Motor neuron (in vitro differentiated cells): ENCODE measurements at places on chromosomes 4 and X. TPM values are rescaled to one million over a fixed set of nuclear protein-coding genes. Genes with fewer than 3 reads are reported as not detected.

DNA sequence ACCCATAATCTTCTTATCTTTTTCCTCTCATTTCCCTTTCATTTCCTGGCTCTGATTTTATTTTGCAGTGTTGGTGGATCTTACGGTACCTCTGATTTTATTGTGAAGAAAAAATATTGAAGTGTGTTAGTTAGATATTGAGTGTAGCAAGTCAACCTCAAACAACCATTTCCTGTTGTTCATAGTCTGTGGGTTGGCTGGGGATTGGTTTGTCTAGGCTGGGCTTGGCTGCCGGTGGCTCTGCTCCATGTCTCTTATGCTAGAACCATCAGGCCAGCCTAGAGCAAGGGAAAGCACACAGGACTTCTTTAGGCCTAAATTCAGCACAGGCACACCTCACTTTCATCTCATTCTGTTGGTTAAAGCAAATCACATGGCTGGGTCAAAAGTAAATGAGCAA is 383.1 kb upstream of the LCORL start:
- ATAC-seq = no peak

Gene FAT4
- 8.0 and 10.3 TPM in 2 replicates for total RNA-seq

GRCh38 chr4:56050625-56051024 is 101.9 kb downstream of the CEP135 start:
- no peak for ATAC-seq

Gene HSD17B13
- 0.21 TPM in 1 of 2 replicates, not detected in the other for total RNA-seq

Gene SCARB2
- total RNA-seq = 106 and 111 TPM in 2 replicates

DNA sequence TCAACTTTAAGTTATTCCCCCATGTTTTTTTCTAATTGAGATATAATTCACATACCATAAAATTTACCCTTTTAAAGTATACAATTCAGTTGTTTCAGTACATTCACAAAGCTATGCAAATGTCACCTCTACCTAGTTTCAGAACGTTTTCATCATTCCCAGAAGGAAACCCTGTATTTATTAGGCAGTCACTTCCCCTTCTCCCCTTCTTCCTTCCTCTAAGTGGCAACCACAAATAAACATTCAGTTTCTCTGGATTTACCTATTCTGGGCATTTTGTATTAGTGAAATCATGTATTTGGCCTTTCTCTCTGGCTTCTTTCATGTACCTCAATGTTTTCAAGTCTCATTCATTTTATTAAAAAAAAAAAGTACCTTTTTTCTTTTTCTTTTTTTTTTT is 101.9 kb downstream of the TET2 start:
- ATAC-seq = no peak

- ATAC-seq = peak; percentile 57
These were observed 21.8 kb upstream of the AGA start for GRCh38 chr4:177464026-177464425.

Gene ADH4
- 0.59 TPM in 1 of 2 replicates, not detected in the other for total RNA-seq

Gene ALAS2
- total RNA-seq = not detected in 2 replicates

- ATAC-seq = no peak
These were observed 109.6 kb upstream of the ANK2 start for GRCh38 chr4:112939901-112940300.

Gene SCML2
- total RNA-seq = 10.4 and 12.4 TPM in 2 replicates

GRCh38 chr4:183364025-183364424 is 41.8 kb upstream of the CLDN24 start:
- ATAC-seq = no peak

DNA sequence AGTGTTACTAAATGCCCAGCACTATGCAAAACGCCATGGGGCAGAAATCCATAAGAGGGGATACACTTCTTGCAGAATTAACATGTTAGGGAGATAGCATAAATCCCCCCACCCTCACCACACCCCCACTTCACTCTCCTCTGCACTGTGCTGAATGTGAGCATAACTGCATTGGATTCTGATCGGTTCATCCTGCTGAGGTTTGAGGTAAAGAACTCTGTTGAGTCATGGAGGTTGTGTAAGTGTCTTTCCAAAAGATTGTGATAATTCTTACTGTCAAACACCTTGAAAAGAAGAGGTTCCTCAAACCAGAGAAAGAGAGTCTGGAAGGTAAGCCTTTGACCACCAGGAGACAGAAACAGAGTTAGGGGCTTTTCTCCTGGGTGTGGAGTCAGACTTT is 43.6 kb downstream of the RBM47 start:
- no peak for ATAC-seq

DNA sequence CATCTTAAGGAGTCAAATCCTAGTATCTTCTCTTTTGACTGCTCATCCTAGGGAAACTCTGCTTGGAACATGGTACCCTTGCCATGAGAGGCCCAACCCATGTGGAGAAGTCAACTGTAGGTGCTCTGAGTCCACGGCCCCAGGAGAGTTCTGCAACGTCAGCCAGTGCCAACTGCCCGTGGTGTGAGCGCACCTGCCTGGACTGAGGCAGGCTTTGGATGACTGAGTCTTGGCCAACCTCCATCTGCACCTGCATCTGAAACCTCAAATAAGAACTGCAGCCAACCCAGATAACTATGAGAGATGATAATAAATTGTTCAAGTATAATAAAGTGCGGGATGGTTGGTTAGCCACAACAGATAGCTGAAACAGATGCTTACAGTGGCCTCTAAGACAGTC is 772.0 kb downstream of the TRIML1 start:
- ATAC-seq = no peak

GRCh38 chrX:119573222-119573621 is 1.1 kb upstream of the UBE2A start:
- ATAC-seq = no peak

DNA sequence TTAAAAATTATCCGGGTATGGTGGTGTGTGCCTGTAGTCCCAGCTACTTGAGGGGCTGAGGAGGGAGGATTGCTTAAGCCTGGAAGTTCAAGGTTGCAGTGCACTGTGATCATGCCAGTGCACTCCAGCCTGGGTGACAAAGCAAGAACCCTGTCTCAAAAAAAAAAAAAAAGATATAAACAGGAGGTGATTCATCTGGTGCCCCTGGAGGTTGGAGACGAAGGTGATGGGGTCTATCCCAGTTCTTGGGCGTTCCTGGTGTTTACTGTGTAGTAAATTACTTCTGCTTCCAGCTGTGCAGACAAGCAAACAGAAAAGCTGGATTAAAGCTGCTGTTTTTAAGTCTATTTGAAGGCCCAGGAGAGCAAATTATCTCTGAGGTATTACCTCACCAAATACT is 19.9 kb downstream of the GPKOW start:
- ATAC-seq = no peak

DNA sequence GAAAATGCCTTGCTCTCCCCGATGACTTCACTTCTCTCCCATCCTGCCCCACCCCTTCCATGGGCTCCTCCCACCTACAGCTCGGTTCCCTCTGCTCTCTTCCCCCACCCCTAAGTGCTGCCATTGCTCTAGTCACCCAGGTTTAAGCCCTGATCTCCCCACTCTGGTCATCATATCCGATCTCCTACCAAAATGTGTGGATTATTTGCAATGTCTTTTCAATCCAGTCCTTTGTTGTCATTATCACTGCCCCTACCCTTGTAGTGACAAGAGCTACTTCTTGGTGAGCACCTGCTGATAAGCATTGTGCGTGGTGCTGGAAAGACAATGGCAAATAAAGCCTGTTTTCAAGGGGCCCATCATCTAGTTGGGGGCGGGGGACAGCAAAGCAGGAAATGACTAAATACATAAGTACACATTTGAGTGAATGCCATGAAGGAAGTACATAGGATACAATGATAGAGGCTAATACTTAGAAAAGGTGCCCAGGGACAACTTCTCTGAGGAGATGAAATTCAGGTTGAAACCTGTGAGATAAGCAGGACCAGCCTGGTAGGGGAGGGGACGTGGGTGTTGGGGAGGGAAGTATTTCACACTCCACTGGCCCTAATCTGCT is 63.8 kb downstream of the DLG3 start:
- ATAC-seq = no peak

DNA sequence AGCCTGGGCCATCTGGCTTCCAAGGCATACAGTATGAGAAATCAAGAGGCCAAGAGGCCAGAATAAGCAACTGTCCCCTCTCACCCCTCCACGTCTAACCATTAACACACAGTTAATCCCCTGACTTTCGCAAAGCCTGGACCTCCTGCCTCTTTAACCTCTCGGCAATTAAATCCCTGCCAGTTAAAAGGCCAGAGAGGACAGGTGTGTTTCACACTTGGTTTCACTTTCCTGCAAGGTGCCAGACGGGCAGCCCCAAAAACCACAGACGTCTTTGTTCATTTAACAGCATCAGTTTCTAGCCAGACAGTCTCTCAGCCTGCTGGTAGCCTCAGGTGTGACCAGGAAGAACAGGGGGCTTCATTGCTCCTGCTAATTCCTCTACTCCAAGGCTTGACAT is 91.1 kb upstream of the KIT start:
- no peak for ATAC-seq

- no peak for ATAC-seq
These were observed 8.4 kb upstream of the TBL1X start for GRCh38 chrX:9456250-9457074.

- no peak for ATAC-seq
These were observed 1216.3 kb upstream of the ADGRL3 start for GRCh38 chr4:59983852-59984251.

Gene EOLA2
- total RNA-seq = 34.8 and 36.3 TPM in 2 replicates

DNA sequence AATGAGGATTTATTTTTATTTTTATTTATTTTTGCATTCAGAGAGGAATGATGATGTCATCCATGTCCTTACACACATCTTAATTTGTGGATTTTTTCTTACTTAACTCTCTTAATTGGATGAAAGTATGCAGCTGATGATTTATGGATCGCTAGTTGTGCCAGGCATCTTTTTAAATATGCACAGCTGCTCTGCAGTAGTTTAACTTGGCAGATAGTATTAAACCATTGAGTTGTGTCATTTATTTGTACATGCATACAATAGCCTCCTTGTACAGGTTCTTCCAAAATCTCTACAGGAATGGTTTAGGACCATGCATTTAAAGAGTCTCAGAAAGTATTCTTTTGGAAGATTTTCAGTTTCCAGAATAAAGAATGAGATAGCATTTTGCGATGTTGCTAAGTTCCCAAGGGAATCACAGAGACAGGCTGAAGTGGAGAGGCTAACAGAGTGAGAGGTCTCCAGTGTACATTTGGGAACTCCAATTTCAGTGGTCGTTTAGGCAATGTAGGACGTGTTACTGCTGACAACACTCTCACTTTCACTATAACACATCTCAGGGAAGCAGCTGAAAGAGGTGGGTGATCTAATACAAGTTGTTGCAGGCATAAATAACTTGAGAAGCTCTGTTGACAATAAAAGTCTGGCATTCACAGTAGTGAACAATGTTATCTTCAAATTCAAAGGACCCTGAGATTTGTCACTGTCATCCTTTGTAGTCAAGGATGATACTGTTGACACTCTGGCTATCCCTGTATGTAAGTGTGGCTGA is 49.9 kb upstream of the SCRG1 start:
- ATAC-seq = peak; percentile 95

Gene AMOT
- total RNA-seq = 19.4 and 22.2 TPM in 2 replicates

Gene GAGE12F
- total RNA-seq = not detected in 2 replicates

DNA sequence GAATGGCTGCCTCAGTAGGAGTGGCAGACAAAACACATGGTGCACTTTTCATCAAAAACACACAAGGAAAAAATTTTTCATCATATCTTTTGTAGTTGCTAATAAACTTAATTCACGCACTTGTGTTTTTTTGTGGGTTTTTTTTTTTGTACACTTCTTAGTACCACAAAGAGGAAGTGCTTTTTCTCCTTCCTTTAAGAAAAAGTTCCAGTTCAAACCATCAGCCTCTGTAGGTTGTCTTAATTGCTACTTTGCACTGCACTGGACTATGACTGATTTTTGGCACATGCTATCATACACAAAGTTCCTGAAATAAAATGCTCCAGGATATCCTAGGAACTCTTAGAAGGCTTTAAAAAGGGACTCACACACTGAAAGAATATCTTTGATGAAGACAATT is at the start of gene PHEX:
PHEX (plus strand) TSS at position 242 of the 400 bp plus-strand sequence. CDS start 681 bp downstream, outside the sequence.
- no peak for ATAC-seq

Gene CPLX1
- 7.9 and 10.2 TPM in 2 replicates for total RNA-seq

- ATAC-seq = peak; percentile 54
These were observed 11.7 kb downstream of the RPL9 start for GRCh38 chr4:39446842-39447573.

- no peak for ATAC-seq
These were observed 523.6 kb downstream of the TRAM1L1 start for GRCh38 chr4:116561768-116562167.

DNA sequence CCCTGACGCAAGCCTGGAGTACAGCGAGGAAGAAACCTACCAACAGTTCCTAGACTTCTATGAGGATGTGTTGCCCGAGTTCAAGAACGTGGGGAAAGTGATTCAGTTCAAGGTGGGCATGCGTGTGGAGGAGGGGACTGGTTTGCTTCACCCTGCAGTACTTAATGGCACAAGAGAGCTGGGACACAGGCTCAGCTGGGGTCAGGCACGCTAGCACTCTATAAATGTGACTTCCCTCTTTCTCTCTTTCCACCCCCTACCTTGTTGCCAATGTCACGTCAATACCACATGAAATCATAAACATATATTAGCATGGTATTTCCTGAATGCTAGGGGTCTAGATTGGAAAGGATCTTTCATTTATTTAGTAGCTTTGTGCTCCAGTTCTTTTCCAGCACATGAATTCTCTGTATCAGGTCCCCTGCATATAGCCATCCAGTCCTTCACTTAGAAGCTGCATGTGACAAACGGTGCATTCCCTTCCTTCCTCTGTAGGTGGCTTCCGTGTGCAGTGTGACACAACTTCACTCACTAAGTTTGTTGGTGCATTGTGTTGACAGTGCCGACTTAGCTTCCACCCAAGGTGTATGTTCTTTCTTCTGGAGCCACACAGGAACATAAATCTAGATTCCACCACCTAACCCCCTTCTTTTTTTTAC is 25.6 kb downstream of the ZRSR2 start:
- peak; percentile 63 for ATAC-seq

GRCh38 chr4:123823244-123823643 is 426.6 kb downstream of the SPRY1 start:
- no peak for ATAC-seq

Gene FGD1
- total RNA-seq = 10.1 and 13.7 TPM in 2 replicates

Gene TEX13B
- 0.14 TPM in 1 of 2 replicates, not detected in the other for total RNA-seq

Gene HPGDS
- 0.15 TPM in 1 of 2 replicates, not detected in the other for total RNA-seq

GRCh38 chrX:5829060-5829459 is 399.6 kb downstream of the NLGN4X start:
- ATAC-seq = no peak

DNA sequence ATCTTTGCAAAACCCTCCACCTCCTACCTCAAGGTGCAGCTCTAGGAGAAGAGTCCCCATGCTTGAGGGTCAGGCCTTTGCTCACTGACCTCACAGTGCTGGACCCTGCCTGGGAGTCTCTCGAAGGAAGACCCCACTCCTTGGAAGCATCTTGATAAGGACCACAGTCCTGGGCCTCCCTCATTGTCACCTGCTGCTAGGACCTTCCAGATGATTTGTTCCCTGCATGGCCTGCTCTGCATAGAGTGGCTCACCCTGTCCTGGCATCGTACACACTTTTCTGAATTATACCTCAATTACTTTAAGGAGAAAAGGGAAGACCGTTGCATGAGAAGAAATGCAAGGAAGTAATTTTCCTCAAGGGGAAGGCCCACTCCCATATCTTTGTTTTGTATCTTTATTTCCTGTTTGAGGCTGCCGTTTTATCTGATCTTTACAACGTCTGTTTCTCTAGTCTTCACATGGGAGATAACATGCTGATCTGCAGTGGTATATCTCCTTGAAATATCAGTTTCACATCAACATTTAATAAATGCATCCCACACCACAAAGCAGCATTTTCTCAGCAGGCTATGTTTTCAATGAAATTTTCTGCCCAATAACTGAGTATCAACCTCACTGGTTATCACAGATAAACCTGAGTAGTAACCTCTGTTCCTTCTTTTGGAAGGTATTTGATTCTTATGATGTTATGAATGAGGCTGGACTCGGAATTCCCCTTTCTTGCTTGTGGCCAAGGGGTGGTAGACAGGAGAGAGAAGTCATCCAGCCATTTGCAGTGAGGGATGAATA is 15.0 kb upstream of the AKAP17A start:
- no peak for ATAC-seq
